ENCODE measurements at places on chromosomes 3 and 15.
A peak's percentile ranks its signal among the peaks of the same experiment; 100 is the strongest.

- DNase-seq, result no peak
These were observed 252.2 kb downstream of the FAM43A start for GRCh38 chr3:194937882-194938321.

- no peak for DNase-seq
These were observed 130.5 kb downstream of the LRRC3B start for GRCh38 chr3:26753095-26753494.

- peak; percentile 83 for DNase-seq
These were observed 120.1 kb downstream of the LIPC start for GRCh38 chr15:58551764-58552504.

DNA sequence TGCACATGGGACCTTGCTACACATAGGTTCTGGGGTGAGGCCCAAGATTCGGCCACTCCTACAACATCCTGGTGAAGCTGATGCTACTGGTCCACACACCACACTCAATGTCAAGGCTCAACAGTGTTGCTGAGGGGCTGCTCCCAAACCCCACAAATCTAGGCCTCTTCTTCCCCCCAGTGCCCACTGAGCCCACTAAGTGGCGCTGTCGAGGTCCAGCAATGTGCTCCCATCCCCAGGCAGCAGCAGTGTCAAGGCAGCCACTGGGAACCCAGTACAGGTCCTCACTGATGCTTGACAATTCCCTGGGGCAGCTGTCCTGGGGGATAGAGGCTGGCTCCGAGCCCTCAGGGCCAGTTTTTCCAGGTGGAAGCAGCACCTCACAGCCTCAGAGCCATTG, 21.5 kb downstream of the SCN5A start:
- no peak for DNase-seq

GRCh38 chr3:69856965-69857705, 117.9 kb downstream of the MITF start:
- no peak for DNase-seq

- DNase-seq, result no peak
These were observed 619.0 kb upstream of the GOLIM4 start for GRCh38 chr3:168714609-168715240.

DNA sequence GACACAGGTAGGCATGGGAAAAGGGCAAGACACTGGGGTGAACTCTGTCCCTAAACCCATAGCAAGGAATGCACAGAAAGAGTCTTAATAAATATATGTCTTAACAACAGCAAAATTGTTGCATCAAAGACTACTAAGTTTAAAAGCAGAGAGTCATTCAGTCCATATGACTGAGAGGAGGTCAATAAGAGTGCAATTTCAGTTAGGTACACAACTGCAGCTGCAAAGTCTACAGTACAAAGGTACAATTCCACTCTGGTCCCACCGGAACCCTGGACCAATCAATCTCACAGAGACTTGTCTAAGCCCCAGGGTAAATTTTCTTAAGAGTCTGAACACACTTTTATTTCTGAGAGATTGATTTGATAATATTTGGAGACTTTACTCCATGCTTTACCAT, 6.9 kb downstream of the CP start:
- no peak for DNase-seq

- no peak for DNase-seq
These were observed 7.6 kb upstream of the GRAMD1C start for GRCh38 chr3:113831103-113831355.

DNA sequence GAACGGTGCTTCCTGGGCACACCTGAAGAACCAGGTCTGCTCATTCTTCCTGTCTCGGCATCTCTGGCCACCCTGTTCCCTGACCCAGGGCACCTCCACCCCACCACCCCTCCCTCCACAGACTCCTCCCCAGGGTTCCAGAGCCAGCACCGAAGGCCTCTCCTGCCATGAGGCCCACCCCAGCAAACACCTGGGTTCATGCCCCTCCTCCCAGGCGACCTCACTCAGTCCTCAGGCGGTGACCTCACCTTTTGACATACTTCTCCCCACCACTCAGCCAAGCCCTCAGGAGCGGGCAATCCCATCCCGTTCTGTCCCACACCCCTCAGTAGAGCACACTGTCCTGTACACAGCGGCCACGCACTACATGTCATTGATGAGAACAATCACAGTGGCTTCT, 72.3 kb downstream of the RPN1 start:
- DNase-seq, result no peak

- no peak for DNase-seq
These were observed 397.2 kb downstream of the OCA2 start for GRCh38 chr15:27701956-27702355.

GRCh38 chr3:133294253-133294652, 105.6 kb upstream of the BFSP2 start:
- no peak for DNase-seq

Measured in AG08395 (cell line).